Naive thymus-derived CD8-positive, alpha-beta T cell (primary cell): ENCODE measurements at places on chromosomes 2 and 18. TPM values are rescaled to one million over a fixed set of nuclear protein-coding genes. Genes with fewer than 3 reads are reported as not detected.

The LYG1 gene
- 3.8 TPM for total RNA-seq

The UGT1A10 gene
- total RNA-seq, result not detected

GRCh38 chr2:25041928-25042320 lies at the start of gene EFR3B:
Gene EFR3B, plus strand, starts transcription at chr2:25042076. Its CDS starts 237 bp downstream, at chr2:25042313.
- no peaks in the 10 kb centered on the region for H3K36me3 ChIP-seq
- H3K27me3 ChIP-seq, result peaks cover 37% of the 10 kb centered on the region
- H3K27ac ChIP-seq, result no peak within 1 kb of the TSS
- peaks cover 12% of the 10 kb centered on the region for H3K4me1 ChIP-seq
- H3K4me3 ChIP-seq, result peak within 1 kb of the TSS; percentile 89
- DNase-seq, result peak; percentile 89

GRCh38 chr2:222450021-222450420 lies 25.7 kb downstream of the SGPP2 start:
- no peak for DNase-seq
- H3K4me3 ChIP-seq, result no peak overlapping the region
- no peak overlapping the region for H3K27ac ChIP-seq

GRCh38 chr2:96207073-96207773 lies 1.4 kb downstream of the STARD7 start:
- DNase-seq, result no peak
- peak overlapping the region; percentile 93 for H3K4me3 ChIP-seq
- H3K4me1 ChIP-seq, result peaks cover 72% of the 10 kb centered on the region
- peaks cover 23% of the 10 kb centered on the region for H3K36me3 ChIP-seq
- H3K27me3 ChIP-seq, result no peaks in the 10 kb centered on the region
- H3K27ac ChIP-seq, result peak overlapping the region; percentile 88

- no peaks in the 10 kb centered on the region for H3K36me3 ChIP-seq
- H3K4me3 ChIP-seq, result no peak overlapping the region
- no peak for DNase-seq
- no peaks in the 10 kb centered on the region for H3K27me3 ChIP-seq
These were observed 345.2 kb upstream of the SLC8A1 start for GRCh38 chr2:40797120-40797519.

DNA sequence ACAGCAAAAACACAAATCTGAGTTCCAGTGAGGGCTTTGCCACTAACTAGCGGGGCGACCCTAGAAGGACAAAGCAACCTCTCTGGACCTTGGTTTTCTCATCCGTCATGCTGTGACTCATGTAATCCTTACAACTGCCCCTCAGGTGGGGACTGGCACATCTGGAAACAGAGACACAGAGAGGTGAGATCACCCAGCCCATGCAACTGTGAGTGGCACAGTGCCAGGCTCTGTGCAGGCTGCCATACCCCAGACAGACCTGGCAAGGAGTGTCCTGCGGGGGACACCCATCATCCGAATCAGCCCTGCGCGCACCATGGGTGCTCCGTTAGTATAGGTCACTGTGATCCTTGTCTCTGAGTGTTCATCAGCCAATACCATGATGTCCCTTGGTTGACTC lies 198.3 kb downstream of the SMAD7 start:
- no peak overlapping the region for H3K4me3 ChIP-seq
- no peaks in the 10 kb centered on the region for H3K27me3 ChIP-seq
- no peak overlapping the region for H3K27ac ChIP-seq
- DNase-seq, result no peak
- H3K36me3 ChIP-seq, result no peaks in the 10 kb centered on the region

GRCh38 chr2:11669454-11670291 lies at the start of gene NTSR2:
Gene NTSR2, minus strand, starts transcription at chr2:11670195. Its CDS starts 66 bp downstream, at chr2:11670129.
- peaks cover 4% of the 10 kb centered on the region for H3K36me3 ChIP-seq
- H3K4me1 ChIP-seq, result no peaks in the 10 kb centered on the region
- no peak for DNase-seq
- no peak within 1 kb of the TSS for H3K4me3 ChIP-seq
- no peak within 1 kb of the TSS for H3K27ac ChIP-seq
- peaks cover 60% of the 10 kb centered on the region for H3K27me3 ChIP-seq
